Left renal pelvis (tissue), 4 donors: ENCODE measurements at places on chromosomes 4 and X. TPM values are rescaled to one million over a fixed set of nuclear protein-coding genes. Genes with fewer than 3 reads are reported as not detected.

Gene CENPI
- polyA plus RNA-seq, result 9.0 TPM

Gene TLR1
- 3.3 TPM for polyA plus RNA-seq

Gene SLITRK4
- 16.3 TPM for polyA plus RNA-seq

DNA sequence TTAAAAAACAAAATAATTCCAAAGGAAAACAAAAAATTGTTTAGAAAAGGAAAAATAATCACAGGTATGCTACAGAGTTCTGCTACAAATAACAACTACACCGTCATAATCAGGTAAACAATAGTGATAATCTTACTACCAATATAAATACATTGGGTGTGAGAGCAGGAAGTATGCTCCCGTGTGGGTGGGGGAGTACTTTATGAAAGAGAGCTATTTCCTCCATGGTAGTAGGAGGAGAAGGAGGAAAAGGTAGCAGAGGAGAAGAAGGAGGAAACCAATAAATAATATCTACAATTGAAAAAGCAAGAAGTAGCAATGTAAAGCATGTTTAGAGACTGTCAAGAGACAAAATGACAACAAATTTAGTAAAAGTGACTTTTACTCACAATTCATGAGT, 35.1 kb downstream of the TEC start:
- no peak for DNase-seq

DNA sequence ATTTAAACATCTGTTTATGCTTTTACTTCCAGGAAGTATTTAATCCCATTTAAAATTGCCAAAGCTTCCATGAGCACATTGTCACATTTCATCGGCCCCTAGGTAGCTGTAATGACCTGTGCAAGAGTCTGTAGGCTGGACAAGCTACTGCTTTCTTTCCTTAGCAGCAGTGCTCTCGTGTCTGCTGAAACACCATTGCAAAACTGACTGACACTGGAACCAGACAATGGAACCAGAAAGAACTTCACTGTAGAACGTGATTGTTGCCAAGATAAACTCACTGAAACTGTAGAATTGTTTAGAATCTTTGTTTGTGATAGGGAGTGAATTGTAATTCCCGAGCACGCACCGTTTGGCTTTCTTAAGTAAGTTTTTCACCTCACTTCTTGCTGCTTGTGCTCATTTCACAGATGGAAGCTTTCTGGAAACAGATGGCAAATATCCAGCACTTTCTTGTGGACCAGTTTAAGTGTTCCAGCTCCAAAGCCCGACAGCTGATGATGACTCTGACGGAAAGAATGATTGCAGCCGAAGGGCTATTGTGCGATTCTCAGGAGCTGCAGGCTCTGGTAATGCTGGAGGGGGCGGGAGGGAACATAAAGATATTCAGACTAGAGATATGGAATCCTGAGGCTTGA, 36.9 kb downstream of the EVC start:
- peak; percentile 59 for DNase-seq

GRCh38 chr4:178553201-178553600, 1111.0 kb upstream of the AGA start:
- DNase-seq, result no peak

GRCh38 chrX:22628275-22628674, 355.6 kb downstream of the CBLL2 start:
- no peak for DNase-seq

DNA sequence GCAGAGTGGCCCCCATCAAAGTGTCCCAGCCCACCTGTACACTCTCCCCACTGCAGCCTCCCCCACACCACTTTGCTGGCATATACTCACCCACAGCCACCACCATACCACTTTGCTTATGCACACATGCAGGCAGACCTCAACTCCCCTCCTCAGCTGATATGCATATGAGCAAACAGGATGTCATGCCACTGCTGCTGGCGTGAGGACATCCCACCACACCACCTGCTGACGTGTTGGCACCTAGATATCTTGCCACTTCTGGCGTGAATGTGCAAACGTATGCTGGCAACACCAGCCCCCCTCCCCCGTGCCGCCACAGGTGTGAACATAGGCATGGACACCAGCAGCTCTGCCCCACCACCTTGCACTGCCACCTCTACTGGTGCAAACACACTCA, 22.4 kb upstream of the MAGEA8 start:
- DNase-seq, result no peak

GRCh38 chr4:20254511-20255250, 3.0 kb downstream of the SLIT2 start:
- no peak for DNase-seq
